ENCODE measurements at places on chromosomes 4 and X. TPM values are rescaled to one million over a fixed set of nuclear protein-coding genes. Genes with fewer than 3 reads are reported as not detected.

DNA sequence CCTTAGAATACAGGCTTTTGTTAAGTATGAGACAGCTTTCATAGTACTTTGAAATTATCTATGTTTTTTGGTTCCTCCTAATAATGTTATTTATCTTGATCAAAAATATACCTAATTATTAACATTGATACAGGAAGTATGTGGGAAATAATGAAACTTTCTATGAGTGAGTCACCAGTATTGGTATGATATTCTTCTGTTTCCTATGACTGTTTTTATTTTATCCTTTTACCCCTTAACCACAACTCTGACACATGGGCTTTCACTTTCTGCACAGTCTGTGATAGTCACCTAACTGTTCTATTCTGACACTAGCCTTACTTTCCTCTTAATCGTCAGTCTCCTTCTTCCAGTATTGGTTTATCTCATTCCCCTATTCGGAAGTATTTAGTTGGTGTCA lies 4.7 kb downstream of the THAP9 start:
- H3K4me1 ChIP-seq, result no peaks in the 10 kb centered on the region
- H3K36me3 ChIP-seq, result no peaks in the 10 kb centered on the region
- no peak overlapping the region for H3K4me3 ChIP-seq
- no peak overlapping the region for H3K27ac ChIP-seq

The PNMA3 gene
- 0.15 TPM for total RNA-seq

The RPS6KA6 gene
- total RNA-seq, result 11.9 TPM

The DIPK2B gene
- total RNA-seq, result 2.5 TPM

The SPARCL1 gene
- total RNA-seq, result 18.4 TPM
